ENCODE measurements at places on chromosomes 11 and 22.
A peak's percentile ranks its signal among the peaks of the same experiment; 100 is the strongest.

GRCh38 chr11:13680501-13681264 is 12.2 kb downstream of the FAR1 start:
- DNase-seq = no peak

DNA sequence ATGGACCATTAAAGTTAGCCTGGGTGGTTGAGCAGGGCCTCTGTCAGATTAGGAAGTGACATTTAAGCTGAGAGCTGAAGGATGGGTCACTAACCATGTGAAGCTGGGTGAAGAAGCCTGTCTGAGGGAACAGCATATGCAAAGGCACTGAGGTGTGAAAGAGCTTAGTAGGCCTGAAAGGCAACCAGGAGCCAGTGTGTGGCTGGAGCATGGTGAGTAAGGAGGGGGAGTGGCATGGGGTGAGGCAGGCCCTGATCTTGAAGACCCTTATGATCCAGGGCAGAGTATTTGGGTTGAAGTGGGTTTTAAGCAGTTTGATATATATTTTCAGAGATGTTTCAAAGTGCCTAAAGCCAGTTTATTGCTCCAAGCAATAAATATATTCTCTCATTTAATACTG is 48.8 kb downstream of the PARVA start:
- DNase-seq = no peak

- DNase-seq = no peak
These were observed 67.4 kb downstream of the ENDOD1 start for GRCh38 chr11:95156916-95157541.

- no peak for DNase-seq
These were observed 33.4 kb downstream of the ARFGAP2 start for GRCh38 chr11:47143322-47143721.

GRCh38 chr22:27203276-27203660 is 545.9 kb downstream of the MIAT start:
- DNase-seq = no peak

DNA sequence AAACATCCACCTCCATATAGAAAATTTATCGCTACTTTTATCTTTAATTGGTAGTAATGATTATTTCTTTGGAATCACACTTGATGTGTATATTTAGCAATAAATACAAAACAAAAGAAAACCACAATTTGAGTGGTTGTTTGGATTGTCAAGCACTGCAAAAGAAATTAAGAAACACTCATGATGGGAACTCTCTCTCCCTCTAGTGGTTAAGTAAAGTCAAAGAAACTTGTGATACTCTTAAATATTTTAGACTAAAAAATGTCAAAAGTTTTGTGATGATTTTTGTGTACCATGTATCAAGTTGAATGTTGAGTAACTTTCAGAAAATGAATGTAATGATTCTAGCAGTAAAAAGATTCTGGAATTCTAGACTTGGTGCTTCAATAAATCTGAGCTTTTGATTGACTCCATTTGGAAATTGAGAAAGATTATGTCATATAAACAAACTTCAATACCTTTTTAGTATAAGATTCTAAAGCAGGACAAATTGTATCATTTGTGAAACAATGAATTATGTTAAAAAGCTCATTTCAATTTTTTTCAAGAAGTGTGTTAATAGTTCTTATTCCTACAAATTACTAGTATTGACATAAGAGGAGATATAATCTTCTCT is 20.8 kb downstream of the MUC15 start:
- no peak for DNase-seq

GRCh38 chr11:19242179-19242932 is 1.6 kb upstream of the E2F8 start:
- DNase-seq = no peak

GRCh38 chr11:65320386-65321075 is 5.9 kb downstream of the CDC42EP2 start:
- no peak for DNase-seq

GRCh38 chr11:73866586-73866996 is 10.1 kb downstream of the COA4 start:
- DNase-seq = no peak

- DNase-seq = no peak
These were observed 22.6 kb downstream of the MOV10L1 start for GRCh38 chr22:50112151-50113118.

GRCh38 chr11:26632691-26633159 is 60.7 kb upstream of the MUC15 start:
- no peak for DNase-seq

GRCh38 chr11:128913806-128914205 is 22.6 kb downstream of the KCNJ5 start:
- DNase-seq = no peak

DNA sequence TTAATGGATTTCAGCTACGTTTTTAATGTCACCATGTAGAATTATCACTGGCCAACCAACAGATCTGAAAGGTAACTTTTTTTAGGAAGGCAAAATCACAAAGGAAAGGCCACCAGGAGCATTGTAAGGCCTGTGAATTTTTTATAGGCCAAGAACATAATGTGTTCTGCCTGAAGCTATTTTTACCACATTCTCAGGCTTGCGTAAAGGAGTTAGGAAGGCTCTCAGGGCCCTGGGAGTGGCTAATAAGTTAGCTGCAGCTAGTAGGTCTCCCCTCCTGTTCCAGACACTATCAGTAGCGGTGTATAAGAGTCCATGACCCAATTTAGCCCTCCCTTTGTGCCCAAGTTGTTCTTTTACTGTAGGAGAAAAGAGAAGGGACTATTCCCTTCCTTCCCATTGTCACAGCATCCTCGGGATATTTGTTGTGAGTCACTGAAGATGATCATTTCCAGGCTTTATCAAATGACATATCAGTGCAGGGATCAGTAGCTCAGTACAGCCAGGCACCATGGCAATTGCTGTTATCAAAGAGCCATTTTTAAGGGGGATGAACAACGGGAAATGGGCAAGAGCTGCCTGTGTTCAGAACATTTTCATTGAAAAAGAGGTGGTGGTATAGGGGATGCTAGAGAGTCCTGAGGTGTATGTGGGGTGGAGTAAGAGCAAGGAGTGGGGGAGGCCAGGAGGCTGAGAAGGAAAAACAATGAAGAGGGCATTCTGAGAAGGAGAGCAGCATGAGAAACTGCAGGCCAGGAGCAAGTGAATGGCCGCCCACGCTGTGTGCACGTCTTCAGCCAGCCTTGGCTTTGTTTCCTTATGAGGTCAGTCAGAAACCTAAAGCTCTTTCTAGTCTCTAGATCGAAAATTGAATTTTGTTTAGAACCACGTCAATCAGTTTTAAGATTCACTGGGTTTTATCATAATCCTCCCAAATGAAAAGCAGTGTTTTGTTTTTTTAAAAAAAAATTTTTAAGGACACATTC is 940.3 kb downstream of the NTM start:
- no peak for DNase-seq

GRCh38 chr11:58567889-58568512 is 7.7 kb downstream of the LPXN start:
- DNase-seq = peak; percentile 20

DNA sequence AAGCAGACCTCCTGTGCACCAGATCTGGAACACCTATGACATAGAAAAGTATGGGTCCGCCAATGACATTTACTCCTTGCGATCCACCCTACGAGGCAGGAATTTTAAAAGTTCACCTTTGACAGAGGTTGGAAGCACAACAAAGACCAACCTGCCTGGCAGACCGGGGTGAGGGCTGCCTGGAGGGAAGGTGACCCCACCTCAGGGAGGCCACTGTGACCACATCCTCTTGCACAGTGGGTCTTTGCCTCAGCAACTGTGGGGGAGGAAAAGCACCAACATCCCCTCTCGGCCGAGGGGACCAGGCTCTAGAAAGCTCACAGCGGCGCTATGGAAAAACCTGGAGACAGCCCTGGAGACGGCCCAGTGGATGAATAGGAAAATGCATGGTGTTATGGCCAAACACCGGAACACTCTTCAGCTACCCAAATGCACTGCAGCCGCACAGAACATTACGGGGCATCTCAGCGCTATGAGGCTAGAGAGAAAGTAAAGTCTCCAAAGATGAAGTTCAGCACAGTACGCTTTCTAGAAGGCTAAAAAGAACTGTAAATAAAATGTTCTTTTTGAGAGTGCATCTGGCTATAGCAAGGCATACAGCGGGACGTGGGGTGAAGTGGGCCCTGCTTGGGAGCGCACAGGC is 1.8 kb upstream of the SHISAL1 start:
- no peak for DNase-seq

DNA sequence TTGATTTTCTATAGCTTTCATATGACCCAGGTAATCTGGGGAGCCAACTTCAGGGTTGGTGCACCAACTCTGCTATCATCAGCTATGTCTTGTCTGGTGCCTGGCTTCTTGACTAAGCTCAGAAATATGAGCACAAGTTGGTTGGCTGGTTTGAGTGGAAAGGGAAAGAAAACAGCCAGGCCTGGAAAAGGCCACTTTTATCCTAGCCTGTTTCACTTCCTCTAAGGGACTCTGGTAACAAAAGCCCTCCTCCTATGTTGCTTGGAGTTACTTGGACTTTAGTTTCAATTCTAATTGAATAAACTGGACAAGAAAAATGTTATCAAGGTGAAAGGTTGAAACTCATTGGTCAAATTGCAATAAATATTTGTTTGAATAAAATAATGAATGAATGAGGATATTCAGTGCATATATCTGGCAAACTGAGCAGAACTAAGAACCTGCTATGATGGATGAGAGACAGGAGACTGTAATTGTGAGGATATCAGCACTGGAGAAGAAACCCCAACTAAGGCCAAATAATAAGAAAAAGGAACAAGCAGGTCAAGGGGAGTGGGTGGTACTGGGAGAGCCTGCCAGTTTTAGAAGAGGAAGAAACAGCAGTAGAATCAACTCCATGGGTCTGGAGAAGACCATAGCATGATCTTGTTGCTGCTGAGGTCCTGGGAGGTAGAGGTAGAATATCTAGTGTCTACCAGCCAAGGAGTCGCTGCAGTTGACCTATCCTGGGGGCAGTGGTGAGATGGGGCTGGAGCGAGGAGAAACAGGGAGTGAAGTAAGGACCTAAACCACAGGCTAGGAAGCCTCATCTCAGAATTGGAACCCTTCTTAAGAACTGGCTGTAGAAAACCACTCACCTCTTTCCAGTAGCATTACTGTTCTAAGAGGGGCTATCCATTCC is 8.2 kb downstream of the ROBO4 start:
- no peak for DNase-seq

- no peak for DNase-seq
These were observed 7.5 kb upstream of the HTR3A start for GRCh38 chr11:113967361-113967760.

GRCh38 chr11:111808834-111809233 is 42.6 kb upstream of the PPP2R1B start:
- DNase-seq = no peak

- DNase-seq = no peak
These were observed 243.5 kb downstream of the ETS1 start for GRCh38 chr11:128343870-128344269.

DNA sequence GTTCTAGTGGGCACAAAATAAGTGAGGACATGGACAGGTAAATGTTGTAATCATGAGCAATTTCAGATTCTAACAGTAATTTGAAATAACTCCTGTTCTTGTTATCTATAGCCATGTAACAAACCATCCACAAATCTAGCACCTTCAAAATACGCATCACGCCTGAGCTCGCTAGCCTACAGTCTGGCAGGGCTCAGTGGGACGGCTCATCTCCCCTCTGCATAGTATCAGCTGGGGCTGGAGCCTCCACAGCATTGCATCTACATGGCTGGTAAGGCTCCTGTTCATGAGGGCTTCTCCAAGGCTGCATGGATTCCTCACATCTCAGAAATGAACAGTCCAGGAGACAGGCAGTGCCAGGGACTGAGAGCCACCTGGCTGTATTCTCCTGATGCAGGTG is 112.6 kb downstream of the KCNQ1 start:
- DNase-seq = no peak

DNA sequence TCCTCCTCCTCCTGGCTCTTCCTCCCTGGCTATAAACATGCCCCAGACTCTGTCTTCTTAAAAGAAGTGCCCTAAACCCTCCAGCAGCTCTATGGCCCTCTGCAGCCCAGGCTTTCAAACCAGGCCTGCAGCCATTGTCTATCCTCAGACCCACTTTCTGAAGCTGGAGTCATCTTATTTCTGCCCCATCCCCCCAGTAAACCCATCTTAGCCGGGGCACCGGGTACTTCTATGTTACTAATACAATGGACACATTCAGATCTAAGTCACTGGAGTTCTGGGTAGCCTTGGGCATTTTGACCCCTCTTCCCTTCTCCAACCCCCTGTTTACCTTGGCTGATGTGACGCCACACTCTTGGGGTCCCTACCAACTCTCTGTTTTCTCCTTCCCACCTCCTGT is 29.7 kb upstream of the CACNG2 start:
- no peak for DNase-seq

All from NCI-H2107 (cell line).